Bone marrow (tissue), 2 donors: ENCODE measurements at places on chromosomes 16 and 17.

DNA sequence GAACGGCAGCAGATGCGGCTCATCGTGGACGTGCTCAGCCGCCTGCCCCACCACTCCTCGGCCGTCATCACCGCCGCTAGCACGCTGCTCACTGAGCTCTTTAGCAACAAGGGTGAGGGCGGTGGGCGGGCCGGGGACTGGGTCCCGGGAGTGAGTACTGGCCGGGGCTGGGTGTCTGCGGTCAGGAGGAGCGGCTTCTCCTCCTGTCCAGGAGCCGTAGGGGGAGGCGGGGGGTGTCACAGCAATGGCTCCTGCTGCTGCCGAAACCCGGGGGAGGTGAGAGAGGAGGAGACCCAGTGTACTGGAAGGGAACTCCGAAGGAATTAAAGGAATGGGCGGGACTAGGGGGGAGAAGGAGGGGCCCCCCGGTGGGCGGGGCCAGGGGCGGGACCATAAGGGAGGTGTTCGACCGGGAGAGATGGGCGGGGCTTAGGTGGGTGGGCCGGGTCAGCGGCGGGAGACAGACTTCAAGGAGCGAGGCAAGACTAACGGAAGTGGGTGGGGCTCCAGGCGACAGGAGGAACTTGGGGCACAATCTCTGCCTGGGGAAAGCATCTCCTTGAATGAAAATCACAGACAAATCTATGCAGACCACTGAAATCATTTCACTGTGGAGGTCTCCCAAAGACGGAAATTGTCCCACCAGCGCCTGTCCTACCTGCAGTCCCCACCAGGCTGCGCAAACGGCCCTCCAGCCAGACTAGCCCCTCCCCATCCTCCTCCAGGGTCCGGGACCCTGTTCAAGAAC is 2.4 kb downstream of the NAGS start:
- peak; percentile 73 for DNase-seq

DNA sequence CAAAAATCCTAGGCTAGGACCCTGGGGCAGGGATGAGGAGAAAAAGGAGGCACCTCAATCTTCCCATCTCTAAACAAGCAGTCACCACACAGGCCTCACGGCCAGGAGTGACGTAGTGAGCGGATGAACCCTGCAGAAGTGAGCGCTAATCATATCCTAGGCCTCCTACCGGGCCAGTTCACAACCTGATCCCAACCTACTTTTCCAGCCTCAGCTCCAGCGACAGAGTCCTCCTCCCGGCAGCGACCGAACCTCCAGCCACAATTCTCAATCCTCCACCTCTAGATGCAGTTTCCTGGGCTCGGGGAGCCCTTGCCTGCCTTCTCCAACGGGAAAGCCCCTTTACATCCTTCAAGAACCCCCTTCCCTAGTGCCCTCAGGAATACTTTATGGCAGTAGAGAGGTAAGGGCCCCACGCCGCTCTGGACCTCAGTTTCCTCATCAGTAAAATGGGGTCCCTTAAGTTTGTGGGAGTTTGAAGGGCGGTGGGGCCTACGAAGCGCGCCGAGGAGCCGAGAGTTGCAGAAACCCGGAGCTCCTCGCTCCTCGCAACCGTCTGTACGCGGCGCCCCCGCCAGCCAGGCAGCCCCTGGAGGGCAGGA is 1.4 kb downstream of the ZNF668 start:
- DNase-seq: peak; percentile 73

DNA sequence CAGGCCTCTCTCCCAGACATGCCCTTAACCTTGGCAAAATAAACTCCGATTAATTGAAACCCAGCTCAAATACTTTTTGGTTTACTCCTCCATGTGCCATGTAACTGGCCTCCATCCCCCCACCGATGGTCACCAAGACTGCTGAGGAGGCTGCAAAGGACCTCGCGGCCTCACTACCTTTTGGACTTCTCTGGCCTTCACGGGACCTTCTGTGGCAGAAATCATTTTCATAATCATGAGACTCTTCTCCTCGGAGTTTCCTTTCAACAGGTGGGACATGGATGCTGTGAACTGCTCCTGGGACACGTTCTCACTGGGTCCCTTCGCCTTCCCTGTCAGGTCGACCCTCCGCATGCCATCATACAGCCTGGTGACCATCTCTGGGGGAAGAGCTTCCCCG is 9.0 kb downstream of the MEAK7 start:
- no peak for DNase-seq

DNA sequence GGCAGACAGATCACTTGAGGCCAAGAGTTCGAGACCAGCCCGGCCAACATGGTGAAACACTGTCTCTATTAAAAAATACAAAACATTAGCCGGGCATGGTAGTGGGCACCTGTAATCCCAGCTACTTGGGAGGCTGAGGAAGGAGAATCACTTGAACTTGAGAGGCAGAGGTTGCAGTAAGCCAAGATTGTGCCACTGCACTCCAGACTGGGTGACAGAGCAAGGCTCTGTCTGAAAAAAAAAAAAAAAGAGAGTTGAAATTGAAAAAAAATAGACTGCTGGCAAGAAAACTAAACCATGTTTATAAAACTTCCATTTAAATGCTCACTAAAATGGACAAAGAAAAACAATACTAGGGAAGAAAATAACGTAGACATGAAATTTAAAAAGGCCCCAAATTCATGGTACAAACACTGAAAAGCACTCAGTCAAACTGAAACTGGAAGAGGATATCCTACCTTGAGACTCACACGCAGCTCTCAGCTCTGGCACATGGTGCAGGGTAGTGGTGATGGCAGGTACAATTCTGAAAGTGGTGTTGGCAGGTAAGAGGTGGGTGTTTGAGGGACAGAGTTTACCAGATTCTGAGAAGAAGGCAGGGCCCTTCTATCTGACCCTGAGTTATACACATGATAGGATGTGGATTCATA is 19.3 kb downstream of the CNTROB start:
- DNase-seq: no peak

DNA sequence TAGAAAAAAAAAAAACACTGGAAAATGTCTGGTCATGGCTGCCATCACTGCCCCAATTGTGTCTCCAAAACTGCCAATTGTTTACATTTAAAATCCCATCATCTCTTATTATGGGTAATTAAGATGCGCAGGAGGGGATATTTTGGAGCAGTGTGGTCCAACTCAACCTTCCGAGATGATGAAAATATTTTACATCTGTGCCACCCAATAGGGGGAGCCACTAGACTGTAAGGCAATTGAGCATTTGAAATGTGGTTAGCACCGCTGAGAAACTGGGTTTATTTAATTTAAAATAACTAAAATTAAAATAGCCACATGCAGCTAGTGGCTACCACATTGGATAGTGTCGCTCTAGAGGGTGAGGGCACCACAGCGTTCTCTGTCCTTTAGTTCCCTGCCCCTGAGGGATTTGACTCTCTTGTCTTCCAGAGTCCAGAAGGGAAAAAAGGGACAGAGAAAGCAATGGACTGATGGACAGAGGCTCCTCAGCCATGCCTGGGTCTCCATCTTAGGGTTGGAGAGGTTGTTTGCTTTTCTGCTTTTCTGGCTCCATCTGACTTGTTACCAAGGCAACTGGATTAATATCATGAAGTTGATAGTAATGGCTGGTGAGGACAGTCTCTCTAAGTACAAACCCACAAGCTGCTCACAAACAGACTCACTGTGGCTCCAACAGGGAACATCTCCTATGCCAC is 3.5 kb downstream of the MPO start:
- no peak for DNase-seq

DNA sequence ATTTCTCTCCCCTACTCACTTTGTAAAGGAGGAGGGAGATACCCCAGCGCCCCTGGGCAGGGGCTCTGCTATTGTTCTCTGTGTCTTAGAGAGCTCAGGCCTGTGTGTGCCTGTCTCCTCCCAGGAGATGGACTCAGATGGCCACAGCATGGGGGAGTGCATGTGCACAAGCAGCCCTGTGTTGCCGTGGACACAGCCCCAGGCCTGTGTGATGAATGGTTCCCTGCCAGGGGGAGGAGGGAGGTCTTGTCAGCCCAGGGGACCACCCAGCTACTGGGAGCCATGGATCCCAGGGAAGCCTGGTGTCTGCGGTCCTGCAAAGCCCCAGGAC is 26.3 kb downstream of the GINS2 start:
- no peak for DNase-seq

GRCh38 chr16:9061358-9061813 is 30.1 kb upstream of the HAPSTR1 start:
- peak; percentile 59 for DNase-seq

- no peak for DNase-seq
These were observed 61.4 kb upstream of the TBX2 start for GRCh38 chr17:61338000-61338798.

DNA sequence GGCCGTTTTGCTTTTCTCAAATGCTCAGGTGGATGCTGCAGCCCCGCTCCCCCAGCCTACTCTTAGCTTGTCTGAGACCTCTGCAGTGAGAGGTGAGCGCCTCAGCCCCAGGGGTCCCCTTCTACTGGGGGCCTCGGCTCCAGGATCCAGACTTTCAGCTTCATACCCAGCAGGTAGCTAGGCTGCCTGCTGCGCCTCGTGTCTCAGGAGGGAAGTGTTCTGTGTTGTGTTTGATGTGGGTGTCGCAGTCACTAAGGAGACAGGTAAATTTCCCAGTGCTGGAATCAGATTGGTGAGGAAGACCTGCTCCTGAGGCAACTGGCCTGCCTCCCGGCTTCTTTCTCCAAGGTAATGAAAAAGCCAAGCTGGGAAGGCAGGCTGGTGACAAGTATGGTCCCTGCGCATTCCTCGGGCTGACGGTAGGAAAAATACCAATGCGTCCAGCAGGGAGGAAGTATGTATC is 604.0 kb upstream of the SALL1 start:
- no peak for DNase-seq

DNA sequence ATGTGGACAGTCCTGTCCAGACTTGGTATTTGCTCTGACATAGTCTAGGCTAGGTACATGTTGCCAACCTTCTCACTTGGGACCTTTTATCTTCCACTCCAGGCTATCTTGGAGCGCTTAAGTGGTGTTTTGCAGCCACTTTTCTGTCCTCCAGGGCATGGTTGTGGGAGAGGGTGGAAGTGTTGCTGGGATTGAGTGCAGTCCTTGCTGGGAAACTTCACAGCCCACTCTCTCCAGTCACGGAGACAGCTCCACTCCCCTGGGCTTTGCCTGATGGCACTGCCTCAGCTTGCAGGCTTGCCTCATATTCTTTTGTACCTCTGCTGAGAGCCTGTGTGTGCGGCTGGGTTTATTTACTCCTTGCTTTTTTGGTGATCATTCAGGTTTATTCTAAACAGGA is 17.4 kb downstream of the RPA1 start:
- DNase-seq: no peak

DNA sequence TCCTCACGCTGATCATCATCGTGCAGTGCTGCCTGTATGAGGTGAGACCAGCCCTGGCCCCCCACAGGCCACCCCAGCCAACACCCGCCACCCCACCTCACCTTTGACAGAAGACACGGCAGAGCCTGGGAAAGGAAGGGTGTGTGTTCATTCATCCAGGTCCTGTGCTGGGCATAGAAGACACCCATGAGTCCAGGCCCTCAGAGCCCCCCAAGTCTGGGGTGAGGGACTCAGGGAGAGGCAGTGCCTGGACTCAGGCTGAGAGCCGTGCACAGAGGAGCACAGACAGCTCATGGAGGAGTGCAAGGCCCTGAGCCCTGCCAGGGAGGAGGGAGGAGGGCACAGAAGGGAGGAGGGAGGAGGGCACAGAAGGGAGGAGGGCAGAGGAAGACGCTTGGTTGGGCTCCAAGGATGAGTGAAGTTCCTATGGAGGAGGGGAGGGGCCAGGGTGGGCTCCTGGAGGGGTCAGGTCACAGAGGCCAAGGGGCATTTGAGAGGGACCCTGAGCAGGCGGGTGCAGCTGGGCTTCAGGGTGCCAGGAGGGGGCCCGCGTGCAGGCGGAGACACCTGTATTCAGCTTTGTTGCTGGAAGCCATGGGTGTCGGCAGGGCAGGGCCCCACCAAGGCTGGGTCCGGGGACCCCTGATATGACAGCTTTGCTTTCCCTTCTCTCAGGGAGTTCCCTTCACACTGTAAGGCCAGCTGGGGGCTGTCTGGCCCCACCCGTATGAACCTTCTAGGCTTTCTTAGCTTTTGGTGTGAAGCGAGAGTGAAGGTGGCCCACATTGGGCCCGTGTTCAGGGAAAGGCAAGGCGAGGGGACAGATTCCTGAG is 11.4 kb downstream of the TAX1BP3 start:
- no peak for DNase-seq

DNA sequence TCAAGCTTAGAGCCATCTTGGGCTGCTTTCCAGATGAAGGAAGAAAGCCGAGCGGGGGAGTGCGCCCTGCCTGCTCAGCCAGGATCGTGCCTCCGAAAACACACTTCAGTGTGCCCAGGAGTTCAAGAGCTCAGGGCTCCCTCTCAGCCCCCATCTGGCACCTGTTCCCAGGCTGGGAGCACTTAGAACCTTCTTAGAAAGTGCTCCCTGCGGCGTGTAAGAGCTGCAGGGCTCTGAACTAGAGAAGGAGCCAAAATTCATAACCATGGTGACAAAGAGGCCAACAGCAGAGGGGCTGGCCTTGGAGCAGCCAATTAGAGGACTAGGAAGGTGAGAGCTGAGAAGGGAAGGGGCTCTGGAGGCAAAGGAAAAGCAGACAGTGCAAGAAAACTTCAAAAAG is 59.0 kb upstream of the TNRC6C start:
- no peak for DNase-seq

DNA sequence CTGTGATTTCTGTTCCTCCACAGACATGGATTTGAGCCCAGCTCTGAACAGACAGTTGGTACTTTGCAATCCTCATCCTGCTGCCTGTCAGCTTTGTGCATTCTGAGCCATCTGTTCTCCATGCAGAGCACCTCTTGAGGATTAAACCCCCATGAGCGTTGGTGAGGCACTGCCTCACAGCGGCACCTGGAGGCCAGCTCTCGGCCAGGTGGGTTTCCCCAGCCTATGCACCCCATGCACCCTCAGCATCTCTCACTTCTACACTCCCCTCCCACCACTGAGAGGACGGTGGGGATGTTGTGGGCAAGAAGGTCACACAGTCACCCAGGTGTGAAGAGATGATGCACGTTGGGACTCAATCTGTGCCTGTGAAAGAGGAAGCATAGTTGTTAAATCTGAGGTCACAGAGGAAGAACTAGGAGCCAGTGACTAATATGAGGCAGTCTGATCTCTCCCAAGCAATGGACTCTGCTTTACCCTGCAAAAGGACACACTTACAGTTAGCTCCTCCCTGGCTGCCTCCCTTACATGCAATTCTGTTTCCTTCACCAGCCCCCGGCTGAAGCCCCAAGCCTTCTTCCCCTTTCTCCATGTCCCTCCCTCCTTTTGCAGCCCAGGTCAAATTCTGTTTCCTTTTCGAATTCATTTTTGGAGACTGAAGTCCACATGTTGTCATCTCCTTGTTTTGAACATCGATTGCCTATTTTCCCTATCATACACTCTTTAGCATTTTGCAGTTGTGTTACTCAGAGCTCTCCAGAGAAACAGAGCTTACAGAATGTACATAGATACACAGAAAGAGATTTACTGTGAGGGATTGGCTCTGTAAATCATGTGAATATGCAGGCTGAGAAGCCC is 58.5 kb downstream of the HS3ST3B1 start:
- no peak for DNase-seq

GRCh38 chr16:11510178-11510973 is 76.3 kb downstream of the LITAF start:
- DNase-seq: no peak

- DNase-seq: no peak
These were observed 516 bp downstream of the ABR start for GRCh38 chr17:1179112-1179817.

GRCh38 chr16:79370736-79371135 is 229.8 kb downstream of the MAF start:
- no peak for DNase-seq

- no peak for DNase-seq
These were observed 5.1 kb downstream of the GALNS start for GRCh38 chr16:88851616-88852015.
